ENCODE measurements at places on chromosomes 3 and 15.

DNA sequence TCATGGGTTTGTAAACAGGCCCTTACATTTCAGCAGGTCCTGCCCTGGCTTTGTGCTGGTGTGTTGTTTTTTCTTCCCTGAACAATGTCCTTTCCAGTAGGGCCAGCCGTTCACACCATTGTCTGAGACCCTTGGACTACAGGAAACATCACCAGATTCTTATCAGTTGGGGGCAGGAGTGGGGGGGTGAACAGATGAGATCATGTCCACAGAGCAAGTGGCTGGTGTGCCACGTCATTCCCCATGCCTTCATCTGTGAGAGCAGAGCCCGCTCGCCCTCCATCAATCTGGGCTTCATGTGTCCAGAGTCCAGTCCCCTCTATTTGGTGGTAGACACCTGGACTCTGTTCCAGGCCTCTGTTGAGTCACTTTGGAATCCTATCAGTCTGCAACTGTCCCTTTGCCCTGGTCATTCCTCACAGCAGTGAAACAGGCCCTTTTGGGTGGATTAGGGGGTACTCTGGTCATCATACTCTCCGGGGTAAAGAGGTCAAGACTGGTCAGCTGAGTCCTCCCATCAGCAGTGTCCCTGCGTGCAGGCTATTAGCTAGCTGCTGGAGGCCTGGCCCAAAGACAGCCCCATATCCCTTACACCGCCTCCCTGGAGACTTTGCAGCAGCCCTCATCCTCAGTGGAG, 15.0 kb downstream of the SEMA3G start:
- DNase-seq, result no peak

DNA sequence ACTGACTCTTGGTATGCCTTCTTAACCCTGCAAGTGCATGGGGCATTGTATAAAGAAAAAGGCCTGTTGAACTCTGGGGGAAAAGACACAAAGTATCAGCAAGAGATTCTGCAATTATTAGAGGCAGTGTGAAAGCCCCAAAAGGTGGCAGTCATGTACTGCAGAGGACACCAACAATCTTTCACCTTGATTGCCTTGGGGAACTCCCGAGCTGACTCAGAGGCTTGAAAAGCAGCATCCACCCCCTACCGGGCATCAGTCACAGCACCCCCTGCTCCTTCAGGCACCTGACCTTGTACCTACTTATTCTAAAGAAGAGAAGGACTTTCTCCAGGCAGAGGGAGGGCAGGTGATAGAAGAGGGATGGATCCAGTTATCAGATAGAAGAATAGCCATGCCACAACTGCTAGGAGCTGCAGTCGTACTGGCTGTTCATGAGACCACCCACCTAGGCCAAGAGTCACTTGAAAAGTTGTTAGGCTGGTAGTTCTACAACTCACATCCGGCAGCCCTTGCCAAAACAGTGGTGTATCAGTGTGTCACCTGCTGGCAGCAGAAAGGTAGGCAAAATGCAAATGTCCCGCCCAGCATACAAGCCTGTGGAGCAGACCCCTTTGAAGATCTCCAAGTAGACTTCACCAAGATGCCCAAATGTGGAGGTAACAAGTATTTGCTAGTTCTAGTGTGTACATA, 241.6 kb upstream of the CNTN6 start:
- no peak for DNase-seq

- DNase-seq, result no peak
These were observed 8.0 kb upstream of the ZNF501 start for GRCh38 chr3:44721231-44722102.

DNA sequence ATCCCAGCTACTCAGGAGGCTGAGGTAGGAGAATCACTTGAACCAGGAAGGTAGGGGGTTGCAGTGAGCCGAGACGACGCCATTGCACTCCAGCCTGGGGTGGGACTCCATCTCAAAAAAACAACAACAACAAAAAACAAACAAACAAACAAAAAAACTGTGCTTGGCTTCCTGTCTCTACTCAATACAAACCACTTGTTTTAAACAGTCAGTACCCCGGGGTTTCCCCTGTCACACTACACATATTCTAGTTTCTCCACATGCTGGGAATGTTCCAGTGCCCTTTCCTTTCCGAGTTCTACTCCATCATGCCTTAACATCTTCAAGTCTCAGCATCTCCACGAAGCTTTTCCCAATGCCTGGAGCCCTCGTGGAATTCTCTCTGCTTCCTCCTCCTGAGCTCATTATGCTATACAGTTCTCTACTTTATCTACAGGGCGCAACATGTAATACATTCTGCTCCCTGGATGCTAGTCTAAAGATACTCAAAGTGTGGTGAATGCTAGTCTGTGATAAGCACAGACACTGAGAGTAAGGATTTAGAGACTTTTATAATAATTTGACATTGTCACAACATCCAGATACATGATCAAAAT, 7.8 kb downstream of the EMC3 start:
- no peak for DNase-seq

DNA sequence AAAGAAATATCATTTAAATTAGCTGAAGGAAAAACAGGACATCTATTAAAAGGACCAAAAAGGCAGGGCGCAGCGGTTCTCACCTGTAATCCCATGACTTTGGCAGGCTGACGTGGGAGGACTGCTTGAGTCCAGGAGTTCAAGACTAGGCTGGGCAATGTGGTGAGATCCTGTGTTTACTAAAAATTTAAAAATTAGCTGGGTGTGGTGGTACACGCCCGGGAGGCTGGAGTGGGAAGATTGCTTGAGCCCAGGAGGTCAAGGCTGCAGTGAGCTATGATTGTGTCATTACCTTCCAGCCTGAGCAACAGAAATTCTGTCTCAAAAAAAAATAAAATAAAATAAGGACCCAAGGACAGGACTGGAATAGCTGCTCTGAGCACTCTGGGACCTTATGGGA, 16.2 kb upstream of the HERC1 start:
- DNase-seq, result no peak

- no peak for DNase-seq
These were observed 883 bp downstream of the CFAP92 start for GRCh38 chr3:128992926-128993460.

- no peak for DNase-seq
These were observed 9.1 kb downstream of the AMOTL2 start for GRCh38 chr3:134364936-134365765.

GRCh38 chr3:5194801-5195509, 7.4 kb downstream of the EDEM1 start:
- peak; percentile 82 for DNase-seq

- no peak for DNase-seq
These were observed 44.9 kb upstream of the LRRFIP2 start for GRCh38 chr3:37219266-37219665.

DNA sequence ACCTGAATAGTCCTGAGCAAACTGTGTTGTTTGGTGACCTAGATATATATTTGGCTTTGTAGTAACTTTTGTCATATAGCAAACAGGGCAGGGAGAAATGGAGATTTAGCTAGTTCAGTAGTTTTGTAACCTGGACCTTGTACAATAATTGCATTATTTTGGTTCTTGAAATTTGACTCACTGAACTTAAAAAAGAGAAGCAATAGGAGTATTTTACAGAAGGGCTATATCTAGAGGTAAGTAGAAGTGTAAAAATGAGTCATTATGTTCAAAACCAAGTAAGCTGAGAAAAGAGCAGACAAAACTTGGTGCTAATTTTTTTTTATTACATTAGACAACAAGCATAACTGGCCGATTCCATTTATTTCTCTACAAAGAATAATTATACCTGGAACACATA, 505.4 kb downstream of the ZIC1 start:
- no peak for DNase-seq

DNA sequence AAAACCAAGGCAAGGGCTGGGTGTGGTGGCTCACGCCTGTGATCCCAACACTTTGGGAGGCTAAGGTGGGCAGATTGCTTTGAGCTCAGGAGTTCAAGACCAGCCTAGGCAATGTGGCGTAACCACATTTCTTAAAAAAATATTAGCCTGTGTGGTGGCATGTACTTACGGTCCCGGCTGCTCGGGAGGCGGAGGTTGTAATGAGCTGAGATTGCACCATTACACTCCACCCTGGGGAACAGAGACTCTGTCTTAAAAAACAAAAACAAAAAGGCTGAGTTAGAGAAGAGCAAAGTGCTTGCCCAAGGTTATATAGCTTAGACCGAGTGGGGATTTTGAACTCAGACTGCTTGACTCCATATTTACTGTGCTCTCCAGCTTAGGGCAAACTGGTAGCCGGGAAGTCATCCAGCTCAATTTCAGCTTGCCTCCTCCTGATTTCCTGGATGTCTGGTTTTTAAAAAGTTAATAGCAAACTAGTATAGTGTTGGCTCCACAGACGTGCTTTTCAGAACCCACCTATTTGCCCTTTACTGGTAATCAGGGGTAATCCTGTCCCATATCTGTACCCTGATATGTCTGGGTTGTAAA, 138.9 kb downstream of the CACNA1D start:
- no peak for DNase-seq

GRCh38 chr3:134927599-134927998, 132.5 kb downstream of the EPHB1 start:
- DNase-seq, result no peak

DNA sequence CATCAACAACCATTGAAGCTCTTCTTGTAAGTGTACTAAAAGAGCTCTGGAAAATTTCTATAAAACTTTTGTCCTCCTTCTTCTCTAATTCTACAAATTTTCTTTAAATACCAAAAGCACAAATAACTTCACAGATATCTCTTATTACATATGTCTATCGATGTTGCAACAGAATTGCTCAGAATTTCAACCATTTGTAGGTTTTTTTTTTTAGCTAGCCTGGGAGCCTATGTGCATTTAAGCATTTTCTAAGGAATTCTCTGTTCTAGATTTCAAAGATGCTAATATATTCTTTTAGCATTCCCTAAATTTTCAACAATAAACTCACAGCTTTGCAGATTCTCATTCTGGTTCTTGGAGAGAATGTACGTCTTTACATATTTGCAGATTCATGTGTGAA, 774.3 kb upstream of the NR2F2 start:
- no peak for DNase-seq

GRCh38 chr15:40427188-40427587, 13.6 kb upstream of the BAHD1 start:
- DNase-seq, result no peak

- DNase-seq, result peak; percentile 25
These were observed 4.2 kb downstream of the HMCES start for GRCh38 chr3:129282727-129283327.

GRCh38 chr15:93811305-93811704, 420.1 kb upstream of the MCTP2 start:
- no peak for DNase-seq

DNA sequence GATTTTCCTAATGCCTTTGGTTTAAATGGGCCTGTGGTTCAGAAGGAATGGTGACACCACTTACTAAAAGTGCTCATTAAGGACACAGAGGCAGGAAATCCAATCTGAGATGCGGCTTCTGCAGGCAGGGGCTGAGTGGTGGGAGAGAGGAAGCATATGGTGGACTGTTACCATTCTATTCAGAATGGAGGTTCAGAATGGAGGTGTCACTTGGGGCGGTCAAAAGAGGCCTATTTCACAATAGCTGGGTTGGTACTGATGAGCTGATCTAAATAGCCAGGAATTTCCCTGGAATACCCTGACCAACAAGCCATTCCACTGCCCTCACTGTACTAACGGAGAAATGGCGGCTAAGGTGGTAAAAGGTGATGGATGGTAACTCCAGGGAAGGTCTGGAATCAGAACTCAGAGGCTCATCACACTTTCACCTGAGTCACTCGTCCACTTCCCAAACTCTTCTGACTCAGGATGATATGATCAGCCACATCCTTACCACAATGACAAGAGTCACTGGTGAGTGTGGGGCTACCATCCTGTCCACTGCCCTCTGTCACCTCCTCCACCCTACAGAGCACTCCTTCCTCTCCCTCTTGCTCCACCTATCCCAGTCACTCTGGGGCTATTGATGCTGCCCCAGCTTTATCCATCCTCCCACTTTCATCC, 15.7 kb downstream of the RFT1 start:
- peak; percentile 36 for DNase-seq

- no peak for DNase-seq
These were observed 20.4 kb downstream of the CCDC191 start for GRCh38 chr3:114035896-114036295.

- DNase-seq, result no peak
These were observed 22.2 kb upstream of the IGDCC3 start for GRCh38 chr15:65399997-65400396.

- DNase-seq, result no peak
These were observed 896.0 kb downstream of the MCTP2 start for GRCh38 chr15:95127356-95127755.

GRCh38 chr3:100503448-100503847, 11.0 kb downstream of the TMEM45A start:
- DNase-seq, result peak; percentile 42

DNA sequence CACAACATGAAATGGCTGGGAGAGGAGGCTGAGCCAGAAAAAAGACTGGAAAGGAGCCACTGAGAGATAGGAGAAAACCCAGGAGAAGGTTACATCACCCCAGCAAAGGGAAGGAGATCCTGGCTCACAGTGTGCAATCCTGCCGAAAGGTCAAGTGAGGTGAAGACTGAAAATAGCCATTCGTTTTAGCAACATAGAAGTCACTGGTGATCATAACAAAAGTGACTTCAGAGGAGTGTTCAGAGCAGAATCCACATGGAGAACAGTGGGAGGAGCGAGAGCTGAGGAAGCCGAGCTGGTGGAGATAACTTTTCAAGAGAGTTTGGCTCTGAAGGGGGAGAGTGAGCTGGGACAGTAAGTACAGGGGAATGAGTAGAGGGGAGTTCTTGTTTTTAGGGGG, 5.4 kb upstream of the HEG1 start:
- peak; percentile 24 for DNase-seq

GRCh38 chr3:6172871-6173642, 687.9 kb upstream of the GRM7 start:
- no peak for DNase-seq

DNA sequence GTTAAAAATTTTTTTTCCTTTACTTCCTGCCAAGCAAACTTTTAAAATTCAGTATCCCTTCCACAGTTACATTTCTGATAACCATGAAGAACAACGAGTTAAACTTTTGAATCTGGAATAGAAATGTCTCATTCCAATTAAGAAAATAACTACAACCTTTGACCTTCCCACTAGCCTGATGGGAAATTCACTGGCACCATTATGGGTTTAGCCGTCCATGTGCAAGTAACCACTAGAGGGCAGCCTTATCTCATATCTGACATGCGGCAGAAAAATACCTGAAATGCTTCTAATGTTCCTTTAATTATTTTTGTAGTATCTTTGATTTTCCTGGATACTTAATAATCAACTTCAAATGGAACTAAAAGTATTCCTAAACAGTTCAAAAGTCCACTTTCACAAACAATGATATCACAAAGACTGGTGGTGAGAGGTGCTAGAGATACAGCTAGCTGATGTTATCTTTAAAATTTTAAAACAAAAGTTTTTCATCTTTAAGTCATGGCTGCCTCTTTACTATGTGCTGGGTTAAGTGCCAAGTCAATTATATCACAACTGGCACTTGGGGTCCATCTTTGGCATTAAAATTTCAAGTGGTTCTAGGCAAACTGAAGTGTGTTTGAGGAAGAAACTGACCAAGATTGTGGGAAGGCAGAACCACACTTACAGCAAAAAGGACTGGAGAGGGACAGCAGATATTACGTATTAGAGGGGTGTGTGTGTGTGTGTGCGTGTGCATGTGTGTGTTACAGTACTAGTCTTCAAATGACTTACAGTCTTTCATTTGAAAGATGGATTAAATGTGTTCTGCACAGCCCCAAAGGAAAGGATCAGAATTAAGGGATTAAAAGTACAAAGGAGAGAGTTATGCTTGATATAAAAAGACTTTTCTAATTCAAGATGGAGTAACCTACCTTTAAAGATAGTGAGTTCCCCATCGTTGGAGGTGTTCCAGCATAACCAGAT, 107.1 kb upstream of the ICE2 start:
- DNase-seq, result peak; percentile 74

All from inflammatory macrophage treated with lipopolysaccharide for 4 hours (primary cell).